ENCODE measurements at places on chromosomes 6 and 20.

GRCh38 chr20:21559305-21559704 is 45.4 kb upstream of the NKX2-2 start:
- DNase-seq, result no peak

GRCh38 chr20:10469056-10469455 is 34.0 kb downstream of the SLX4IP start:
- no peak for DNase-seq

DNA sequence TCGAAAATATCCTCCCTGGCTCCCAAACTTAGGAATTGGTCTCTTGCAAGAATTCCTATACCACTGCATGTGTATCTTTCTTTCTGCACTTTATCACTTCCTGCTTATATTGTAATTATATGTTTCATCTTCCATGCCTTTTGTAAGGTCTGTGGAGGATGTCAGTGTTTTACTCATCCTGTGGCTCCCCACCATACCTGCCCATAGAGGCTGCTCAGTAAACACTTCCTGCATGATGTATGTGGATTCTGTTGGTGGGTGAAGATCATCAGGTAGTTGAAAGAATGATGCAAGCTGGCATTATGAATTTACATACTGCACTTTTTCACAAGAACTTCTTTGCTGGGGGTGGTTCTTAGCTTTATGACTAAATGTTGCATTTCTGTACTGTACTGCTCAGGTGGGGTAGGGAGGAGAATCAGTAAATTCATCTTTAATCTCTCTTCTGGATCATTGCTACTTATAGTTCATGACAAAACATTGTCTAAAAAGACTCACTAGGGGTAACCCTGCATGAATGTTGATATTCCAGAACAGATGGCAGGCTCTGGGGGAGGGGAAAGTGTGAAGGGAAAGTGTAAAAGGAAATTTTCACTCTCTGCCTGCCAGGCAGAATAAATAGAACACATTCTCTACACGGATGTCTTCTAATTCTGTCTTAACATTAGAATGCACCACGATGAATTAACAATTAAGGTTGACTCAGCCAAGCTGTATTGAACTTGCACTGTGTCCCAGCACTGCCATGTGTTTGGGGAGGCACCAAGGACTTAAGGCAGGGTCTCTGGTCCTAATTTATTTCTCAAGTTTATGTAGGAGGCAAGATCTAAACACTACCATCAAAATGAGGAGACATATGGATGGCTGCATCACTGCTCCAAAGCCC is 36.0 kb upstream of the KLHL31 start:
- DNase-seq, result no peak

GRCh38 chr6:91482498-91482897 is 895.6 kb upstream of the MAP3K7 start:
- peak; percentile 82 for DNase-seq

- no peak for DNase-seq
Measured at GRCh38 chr6:150354754-150355571, 13.8 kb upstream of the IYD start.

Data from KBM-7 (cell line).